T-helper 1 cell (primary cell): ENCODE measurements at places on chromosomes 7 and 10.

GRCh38 chr10:88313878-88314277 lies 269.2 kb downstream of the RNLS start:
- DNase-seq = no peak

DNA sequence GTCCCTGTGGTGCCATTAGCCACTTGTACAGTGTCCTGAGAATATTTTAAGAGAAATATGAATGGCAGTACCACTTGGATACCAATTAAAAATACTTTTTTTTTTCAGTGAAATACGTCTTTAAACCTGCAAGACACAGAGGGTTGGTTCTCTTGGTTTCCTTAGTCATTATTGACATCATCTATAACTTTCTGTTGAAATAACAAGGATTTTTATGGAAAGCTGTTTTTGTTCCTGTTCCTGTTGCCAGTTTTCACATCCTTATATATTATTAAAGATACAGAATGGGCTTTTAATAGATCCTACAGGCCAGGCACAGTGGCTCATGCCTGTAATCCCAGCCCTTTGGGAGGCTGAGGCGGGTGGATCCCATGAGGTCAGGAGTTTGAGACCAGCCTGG lies 579.9 kb downstream of the AUTS2 start:
- no peak for DNase-seq

GRCh38 chr7:116828281-116828680 lies 34.1 kb upstream of the CAPZA2 start:
- DNase-seq = no peak

- DNase-seq = no peak
These were observed 27.2 kb downstream of the HTR5A start for GRCh38 chr7:155097338-155097737.

- no peak for DNase-seq
These were observed 23.2 kb upstream of the CALN1 start for GRCh38 chr7:72435366-72435765.

DNA sequence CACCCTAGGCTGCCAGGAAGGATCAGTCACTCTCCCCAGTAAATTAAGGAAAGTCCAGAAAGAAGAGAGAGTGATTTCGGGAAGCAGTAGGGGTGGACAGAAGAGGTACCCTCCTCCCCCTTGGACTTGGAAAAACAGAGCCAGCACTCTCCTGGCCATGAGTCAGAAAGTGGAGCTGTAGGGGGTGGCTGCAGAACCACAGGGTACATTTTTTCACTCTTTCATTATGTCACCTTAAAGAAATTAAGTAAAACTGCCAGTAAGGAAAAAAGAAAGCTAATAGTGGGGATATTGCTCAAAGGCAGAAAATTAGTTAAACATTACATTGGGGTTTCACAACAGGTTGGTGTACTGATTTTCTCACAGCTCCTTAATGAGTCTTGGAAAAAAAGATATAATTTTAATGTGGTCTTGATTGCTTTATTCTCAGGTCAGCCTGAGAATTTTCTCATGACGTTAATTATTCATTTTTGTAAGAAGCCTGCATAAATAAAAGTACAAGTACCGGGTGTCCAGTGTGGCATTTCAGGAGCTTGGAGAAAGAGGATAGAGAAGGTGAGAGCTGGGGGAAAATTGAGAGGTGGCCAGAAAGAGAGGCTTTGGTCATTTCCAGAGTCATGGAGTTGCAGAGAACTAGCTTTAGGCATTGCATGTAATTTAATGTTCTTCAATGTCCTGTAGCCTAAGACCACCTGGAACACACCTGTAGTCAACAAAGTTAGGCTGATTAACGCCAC lies 23.2 kb upstream of the AOAH start:
- DNase-seq = no peak

DNA sequence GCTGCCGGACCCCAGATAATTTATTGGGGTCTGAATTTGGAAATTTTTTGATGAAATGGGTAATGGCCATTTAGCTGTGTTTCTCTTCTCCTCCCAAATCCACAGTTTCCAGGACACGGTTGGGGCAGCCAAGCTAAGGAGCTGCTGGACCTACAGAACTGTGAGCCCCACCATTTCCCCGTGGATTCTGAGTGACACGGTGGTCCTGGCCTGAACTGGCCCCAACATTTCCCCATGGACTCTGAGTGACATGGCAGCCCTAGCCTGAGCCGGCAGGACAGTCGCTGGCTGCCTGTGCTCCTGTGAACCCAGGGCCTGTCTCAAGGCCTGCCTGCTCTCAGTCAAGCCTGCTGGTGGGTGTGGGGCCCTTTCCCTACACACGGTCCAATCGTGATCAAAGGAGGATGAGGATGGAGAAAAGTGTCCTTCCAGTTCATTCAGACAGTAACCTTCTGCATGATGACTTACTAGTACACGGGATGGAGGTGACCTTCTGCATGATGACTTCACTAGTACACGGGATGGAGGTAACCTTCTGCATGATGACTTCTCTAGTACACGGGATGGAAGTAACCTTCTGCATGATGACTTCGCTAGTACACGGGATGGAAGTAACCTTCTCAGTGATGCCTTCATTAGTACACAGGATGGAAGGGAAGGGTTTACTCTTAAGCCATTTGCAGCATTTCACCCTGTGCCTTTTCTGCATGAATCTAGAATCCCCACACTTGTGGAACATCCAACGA lies 359.9 kb downstream of the GLRX3 start:
- DNase-seq = no peak

DNA sequence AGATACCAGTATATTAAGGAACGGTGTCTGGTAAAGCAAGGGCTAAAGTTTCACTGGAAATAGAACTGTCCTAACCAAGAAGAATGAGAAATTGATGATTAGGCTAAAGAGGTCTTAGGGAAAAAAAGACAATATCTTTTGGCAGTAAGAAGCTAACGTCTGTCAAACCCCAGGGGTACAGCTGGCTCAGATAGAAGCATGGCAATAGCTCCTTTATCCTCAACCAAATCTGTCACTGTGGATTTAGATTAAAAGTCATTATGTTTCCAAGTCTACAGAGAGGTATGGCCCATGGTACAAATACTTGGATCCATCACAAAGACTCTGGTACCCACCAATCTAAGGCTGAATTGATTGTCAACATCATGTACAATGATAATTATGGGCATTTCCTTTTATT lies 8.6 kb upstream of the SLC16A9 start:
- no peak for DNase-seq

DNA sequence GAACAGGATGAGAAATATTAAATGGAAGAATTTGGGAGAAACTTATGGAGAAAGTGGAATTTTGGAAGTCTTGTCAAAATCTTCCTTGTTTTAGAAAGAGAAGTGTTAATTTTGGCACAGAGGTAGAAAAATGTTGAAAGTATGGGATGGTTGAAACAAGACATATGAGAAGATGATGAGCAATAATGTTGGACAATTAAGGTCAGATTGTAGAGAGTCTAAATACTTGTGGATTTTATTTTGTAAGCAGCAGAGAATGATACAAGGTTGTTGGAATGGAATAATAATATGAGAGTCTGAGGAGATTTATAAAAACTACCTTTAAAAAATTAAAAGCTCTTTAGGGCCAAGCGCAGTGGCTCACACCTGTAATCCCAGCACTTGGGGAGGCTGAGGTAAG lies 34.6 kb downstream of the PHTF2 start:
- DNase-seq = no peak

DNA sequence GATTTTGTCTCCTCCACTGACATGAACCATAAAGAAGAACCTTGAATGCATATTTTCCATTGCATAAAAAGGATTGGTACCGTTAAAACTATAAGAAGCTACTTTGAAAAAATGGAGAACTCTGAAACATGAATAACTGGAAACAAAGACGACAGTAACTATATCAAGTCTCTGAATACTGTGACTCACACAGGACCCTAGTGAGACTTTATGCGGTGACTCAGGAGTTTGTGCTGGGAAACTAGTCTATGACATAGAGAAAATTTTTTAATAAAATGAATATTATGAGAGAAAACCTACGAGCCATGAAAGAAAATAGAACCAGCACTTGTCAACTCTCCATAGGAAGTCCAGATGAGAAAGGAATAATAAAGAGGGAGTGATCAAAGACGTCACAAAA lies 339.9 kb upstream of the ADARB2 start:
- DNase-seq = no peak

GRCh38 chr7:84612981-84613681 lies 418.5 kb upstream of the SEMA3A start:
- DNase-seq = no peak

- no peak for DNase-seq
These were observed 1049.8 kb upstream of the C7orf33 start for GRCh38 chr7:147540743-147541142.

- DNase-seq = no peak
These were observed 14.6 kb upstream of the CYP3A5 start for GRCh38 chr7:99694201-99694911.

GRCh38 chr10:103757531-103758293 lies 97.7 kb downstream of the SH3PXD2A start:
- peak; percentile 18 for DNase-seq

DNA sequence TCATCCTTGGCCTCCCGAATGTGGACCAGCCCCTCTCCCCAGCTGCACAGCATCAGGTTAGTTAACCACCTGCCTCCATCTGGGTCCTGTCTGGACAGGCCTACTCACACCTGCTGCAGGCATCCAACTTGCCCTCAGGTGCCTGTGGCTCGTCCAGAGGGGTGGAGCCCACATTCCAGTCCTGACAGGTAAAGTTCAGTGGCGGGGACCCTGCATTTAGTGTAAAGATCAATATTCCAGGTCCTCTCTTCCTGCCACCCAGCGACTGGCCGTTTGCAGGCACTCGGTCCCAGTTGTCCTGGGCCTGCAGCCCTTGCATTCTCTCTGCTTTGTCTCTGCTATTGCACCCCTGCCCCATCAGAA lies 15.0 kb downstream of the HTRA1 start:
- DNase-seq = no peak

GRCh38 chr7:25726170-25726780 lies 425.7 kb upstream of the NFE2L3 start:
- no peak for DNase-seq

- DNase-seq = peak; percentile 84
These were observed 85.2 kb downstream of the VTI1A start for GRCh38 chr10:112532189-112532588.

DNA sequence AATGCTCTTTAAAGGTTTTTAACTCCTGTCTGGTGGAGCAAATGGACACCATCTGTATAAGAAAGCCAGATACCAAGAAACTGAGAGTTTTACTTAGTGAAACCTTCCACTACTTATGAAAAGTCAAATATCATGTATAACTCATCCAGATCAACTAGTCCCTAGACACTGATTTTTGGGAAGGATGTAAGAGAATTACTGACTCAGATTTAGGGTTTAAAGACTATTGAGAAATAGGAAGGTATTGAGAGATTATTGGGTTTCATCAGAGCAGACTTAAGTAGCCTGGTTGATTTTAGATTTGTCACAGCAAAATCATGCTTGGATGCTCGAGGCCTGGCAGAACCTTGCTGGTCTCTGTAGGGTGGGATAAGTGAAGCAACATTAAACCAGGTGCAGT lies 3.1 kb downstream of the CSTF2T start:
- DNase-seq = no peak

GRCh38 chr10:111246136-111246535 lies 169.3 kb downstream of the ADRA2A start:
- no peak for DNase-seq

DNA sequence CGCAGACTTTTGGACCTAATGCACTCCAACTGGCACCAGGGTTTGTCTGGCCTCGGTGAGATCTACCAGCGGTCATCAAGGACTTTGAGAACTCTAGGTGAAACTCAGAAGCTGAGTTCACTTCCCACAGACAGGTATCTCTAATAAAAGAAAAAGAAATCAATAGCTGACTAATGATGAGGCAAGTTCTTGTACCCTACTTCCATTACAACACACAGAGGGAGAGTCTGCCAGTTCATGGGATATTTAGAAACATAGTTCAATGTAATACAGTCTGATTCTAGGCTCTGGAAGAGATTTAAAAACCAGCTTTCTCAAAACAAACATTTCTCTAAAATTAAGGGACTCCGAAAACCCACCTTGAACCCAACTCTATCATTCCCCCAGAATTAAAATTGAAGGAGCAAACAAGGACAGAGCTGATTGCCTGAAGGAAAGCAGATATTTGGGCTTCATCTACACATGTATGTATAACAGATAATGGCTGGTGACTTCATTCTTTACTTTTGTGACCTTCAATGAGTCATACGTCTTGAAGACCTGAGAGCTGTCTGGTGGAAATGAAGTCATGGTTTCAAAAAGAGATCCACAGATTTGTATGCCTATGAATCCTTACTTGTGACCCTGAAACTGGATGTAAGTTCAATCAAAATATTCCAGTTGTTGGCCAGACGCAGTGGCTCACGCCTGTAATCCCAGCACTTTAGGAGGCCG lies 2.7 kb upstream of the PNLIPRP1 start:
- no peak for DNase-seq

DNA sequence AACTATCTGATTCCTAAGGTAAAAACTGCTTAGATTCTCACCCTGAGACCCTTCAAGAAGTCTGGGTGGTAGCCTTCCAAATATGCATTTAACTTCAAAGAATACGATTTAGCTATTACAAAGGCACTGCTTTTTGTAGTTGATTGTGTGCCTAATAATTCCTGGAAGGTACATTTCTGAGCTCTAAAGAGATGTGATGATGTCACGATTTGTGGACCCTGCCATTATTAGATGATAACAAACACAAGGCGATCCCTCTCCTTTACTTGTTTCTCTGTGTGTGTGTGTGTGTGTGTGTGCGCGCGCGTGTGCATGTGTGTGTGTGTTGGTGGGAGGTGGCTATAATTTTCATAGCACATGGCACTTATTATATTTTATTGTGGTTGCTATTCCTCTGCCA lies 70.9 kb downstream of the TFPI2 start:
- DNase-seq = no peak

- DNase-seq = no peak
These were observed 1012.5 kb downstream of the NRG3 start for GRCh38 chr10:82887488-82887887.

- DNase-seq = no peak
These were observed 22.8 kb downstream of the GNA12 start for GRCh38 chr7:2821161-2821841.

- DNase-seq = no peak
These were observed 8.2 kb downstream of the SLK start for GRCh38 chr10:103975169-103975568.

DNA sequence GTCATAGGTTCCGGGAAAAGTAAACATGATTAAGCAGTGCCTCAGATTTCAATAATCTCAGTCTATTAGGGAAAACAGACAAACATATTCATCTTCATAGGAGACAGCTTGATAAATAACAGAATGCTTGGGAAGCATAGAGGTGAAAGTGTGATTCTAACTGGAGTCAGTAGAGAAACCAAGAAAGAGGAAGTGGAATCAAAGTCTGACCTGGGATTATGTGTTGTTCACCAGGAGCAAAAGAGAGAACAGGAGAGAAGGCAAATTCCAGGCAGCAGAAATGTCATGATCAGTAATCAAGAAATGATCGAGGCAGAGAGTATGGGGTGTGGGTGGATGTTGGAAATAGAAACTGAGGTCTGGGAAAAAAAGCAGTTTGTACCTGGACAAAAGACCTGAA lies 43.7 kb downstream of the DGKB start:
- no peak for DNase-seq

DNA sequence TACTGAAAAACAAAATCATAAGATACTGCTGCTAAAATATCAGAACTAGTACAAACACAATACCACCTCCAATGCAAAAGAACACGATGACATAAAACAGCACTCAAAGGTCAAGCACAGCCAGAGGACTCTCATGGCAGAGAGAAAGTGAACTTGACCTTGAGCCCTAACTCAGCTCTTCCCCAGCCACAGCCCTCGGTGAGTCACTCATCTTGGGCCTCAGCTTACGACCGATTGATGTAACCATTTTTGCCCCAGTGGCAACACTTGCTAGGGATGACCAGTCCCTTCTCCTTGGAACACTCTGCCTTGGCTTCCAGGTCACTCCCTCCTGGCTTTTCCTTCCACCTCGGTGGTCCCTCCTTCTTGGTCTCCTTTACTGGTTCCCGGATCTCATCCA lies 77.8 kb downstream of the JAZF1 start:
- no peak for DNase-seq
